Head of caudate nucleus (tissue), 42 donors: ENCODE measurements at places on chromosomes 13 and 19.

DNA sequence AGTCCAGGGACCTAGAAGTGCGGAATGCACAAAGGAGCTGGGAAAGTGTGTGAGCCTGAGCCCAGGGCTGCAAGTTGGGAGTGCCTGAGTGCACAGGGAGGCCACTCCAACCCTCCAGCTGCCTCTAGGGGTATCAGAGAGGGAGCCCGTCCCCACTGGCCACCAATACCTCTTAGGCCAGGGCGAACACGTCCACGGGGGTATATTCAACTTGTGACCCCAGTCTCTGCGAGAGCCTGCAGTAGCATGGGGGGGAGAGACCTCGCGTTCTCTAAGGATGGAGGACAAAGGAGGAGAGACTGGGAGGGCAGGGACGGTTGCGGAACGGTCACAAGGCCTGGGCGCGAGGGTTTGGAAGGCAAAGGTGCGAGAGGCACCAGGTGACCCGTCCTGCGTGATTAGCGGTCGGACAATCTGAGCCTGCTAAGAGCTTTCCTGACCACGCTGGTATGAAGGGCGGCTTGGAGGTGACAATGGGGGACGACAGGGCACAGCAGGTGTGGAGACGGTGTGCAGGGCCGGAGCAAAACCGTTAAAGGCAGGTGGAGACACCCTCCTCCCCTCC lies 676 bp downstream of the CD320 start:
- DNase-seq = no peak

DNA sequence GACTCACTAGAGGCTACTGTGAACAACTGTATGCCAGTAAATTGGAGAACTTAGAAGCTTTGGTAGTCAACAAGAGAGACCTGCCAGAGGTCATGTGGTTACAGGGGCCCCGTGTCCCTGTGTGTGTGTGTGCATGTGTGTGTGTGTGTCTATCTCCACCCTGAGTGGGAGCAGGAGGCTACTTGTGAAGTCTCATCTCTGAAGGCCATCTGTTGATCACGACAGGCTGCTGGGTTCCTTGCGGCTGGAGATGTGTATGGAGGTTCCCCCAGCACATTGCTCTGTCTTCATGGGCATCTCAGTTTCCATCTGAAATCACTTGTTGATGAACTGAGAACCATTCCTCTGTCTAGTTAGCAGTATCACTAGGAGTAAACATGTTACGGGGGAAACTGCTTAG lies 58.2 kb upstream of the TEX29 start:
- no peak for DNase-seq

GRCh38 chr19:11587302-11587974 lies 9.8 kb upstream of the ZNF627 start:
- DNase-seq = peak; percentile 88

- DNase-seq = no peak
These were observed 1079.7 kb downstream of the SLITRK1 start for GRCh38 chr13:82802528-82802927.

- DNase-seq = no peak
These were observed 283.0 kb downstream of the DNAJC15 start for GRCh38 chr13:43306372-43306771.

DNA sequence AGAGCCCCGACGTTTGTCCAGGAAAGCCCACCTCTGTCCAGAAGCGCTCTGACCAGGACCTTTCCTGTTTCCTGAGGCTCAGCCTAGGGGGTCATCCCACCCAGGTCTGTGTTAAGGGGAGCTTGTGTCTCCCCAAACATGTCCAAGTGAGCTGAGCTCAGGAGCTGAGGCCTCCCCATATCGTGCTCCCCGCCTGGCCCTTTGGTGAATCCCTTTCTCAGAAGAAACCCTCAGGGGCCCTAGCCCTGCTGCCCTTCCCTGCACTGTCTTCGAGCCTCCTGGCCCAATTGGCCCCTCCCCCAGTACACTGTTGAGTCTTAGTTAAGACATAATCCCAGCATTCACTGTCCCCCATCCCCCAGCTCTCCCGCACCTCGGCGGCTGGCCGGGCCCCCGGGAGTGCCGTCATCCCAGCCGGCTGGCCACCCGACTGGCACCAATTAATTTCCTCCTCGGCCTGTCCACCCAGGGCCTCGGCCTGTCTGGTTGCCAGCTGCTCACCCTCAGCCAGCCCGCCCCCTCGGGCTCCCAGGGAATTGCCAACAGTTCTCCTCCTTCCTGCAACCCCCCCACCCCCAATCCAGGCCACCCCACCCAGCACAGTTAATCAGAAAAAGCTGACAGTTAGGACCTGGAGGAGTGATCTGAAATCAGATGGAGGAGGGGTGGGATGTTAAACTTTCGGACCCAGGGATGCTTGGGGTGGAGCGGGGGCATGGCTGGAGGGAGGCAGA lies 13.6 kb downstream of the IER2 start:
- peak; percentile 27 for DNase-seq

- DNase-seq = no peak
These were observed 117.7 kb downstream of the LHFPL6 start for GRCh38 chr13:39485314-39485700.

DNA sequence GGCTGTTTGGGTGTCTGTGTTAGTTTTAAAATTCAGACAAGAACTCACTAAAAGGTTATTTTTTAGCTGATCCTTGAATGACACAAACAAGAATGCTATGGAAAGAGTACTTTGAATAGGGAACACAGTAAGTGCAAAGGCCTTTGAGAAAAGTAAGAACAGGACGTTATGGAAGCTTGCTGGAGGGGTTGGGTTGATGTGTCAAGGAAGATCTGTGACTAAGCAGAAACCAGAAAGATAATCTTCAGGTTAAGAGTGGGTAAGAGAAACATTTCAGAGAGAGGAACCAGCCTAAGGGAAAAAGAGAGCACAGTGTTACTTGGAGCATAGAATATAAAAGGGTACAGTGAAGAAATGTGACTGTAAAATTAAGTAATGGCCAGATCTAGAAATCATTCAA lies 41.2 kb upstream of the TRPC4 start:
- no peak for DNase-seq

DNA sequence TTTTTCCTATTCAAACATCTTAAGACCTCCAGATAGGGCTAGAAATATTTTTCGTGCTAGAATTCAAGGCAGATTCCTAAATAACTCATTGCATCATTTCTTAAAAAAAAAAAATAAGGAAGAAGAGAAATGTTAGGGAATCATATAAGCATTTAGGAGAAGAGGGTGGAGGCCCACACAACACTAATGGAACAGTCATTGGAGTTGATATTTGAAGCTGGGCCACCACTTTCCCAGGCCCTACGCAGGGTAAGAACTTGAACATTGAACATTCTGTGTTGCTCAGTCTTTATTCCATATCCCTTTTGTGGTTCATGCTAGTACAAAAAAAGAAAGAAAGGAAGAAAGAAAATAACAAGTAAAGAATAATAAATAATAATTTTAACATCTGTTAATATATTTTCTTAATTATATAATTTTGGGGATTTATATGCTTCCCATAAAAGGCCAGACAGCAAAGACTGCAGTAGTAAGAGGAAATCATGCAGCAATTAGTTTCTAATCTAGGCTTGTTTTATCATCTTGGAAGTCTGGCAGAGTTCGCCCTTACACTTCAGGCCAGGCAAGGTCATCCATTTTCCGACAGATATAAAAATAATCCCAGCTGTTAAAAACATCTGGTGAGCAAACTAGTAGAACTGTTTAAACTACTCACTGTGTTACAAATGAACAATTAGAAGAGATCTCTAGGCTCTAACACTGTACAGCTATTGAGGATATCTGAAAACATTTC lies 127.7 kb downstream of the FRY start:
- no peak for DNase-seq

GRCh38 chr19:57789288-57789687 lies 19.8 kb downstream of the ZNF586 start:
- DNase-seq = no peak

DNA sequence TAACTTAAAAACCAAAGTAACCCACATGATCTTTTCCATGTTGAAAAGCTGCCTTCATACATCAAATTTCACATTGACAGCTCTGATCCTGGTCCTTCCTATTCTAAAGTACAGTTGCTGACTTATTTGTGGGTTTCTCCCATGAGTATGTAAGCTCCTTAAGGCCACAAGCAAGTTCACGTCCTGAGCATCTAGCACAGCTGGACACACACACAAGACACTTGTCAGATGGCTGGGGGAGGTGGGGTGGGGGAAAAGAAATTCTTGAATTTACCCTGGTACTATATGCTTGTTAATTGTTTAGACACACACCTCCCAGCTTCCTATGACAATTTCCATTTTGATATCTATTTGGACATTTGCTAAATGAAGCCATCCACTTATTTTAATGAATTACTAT lies 162.8 kb downstream of the ZIC5 start:
- DNase-seq = no peak

GRCh38 chr13:58620176-58620575 lies 988.6 kb downstream of the PCDH17 start:
- no peak for DNase-seq

GRCh38 chr13:111263566-111263965 lies 56.9 kb upstream of the TEX29 start:
- no peak for DNase-seq
